ENCODE measurements at places on chromosomes 12 and 14.
A peak's percentile ranks its signal among the peaks of the same experiment; 100 is the strongest.

- no peaks in the 10 kb centered on the region for H3K36me3 ChIP-seq
- H3K4me1 ChIP-seq, result no peaks in the 10 kb centered on the region
- H3K27me3 ChIP-seq, result no peaks in the 10 kb centered on the region
- H3K4me3 ChIP-seq, result no peak overlapping the region
- no peak for DNase-seq
- H3K27ac ChIP-seq, result no peak overlapping the region
Observed at GRCh38 chr12:26297396-26298070, 102.2 kb downstream of the SSPN start.

- no peak overlapping the region for H3K4me3 ChIP-seq
- H3K4me1 ChIP-seq, result peaks cover 4% of the 10 kb centered on the region
- no peak for DNase-seq
- H3K36me3 ChIP-seq, result no peaks in the 10 kb centered on the region
- H3K27ac ChIP-seq, result peak overlapping the region; percentile 71
- H3K27me3 ChIP-seq, result no peaks in the 10 kb centered on the region
Observed at GRCh38 chr12:27747111-27747820, 32.8 kb upstream of the KLHL42 start.

- no peaks in the 10 kb centered on the region for H3K4me1 ChIP-seq
- no peaks in the 10 kb centered on the region for H3K36me3 ChIP-seq
- H3K27me3 ChIP-seq, result no peaks in the 10 kb centered on the region
- no peak for DNase-seq
Observed at GRCh38 chr12:58537278-58537677, 383.0 kb downstream of the LRIG3 start.

- H3K4me1 ChIP-seq, result peaks cover 9% of the 10 kb centered on the region
- H3K36me3 ChIP-seq, result peaks cover 9% of the 10 kb centered on the region
- no peak overlapping the region for H3K4me3 ChIP-seq
- DNase-seq, result no peak
- H3K27me3 ChIP-seq, result no peaks in the 10 kb centered on the region
- H3K27ac ChIP-seq, result no peak overlapping the region
Observed at GRCh38 chr14:69763761-69764510, 3.0 kb upstream of the SRSF5 start.

DNA sequence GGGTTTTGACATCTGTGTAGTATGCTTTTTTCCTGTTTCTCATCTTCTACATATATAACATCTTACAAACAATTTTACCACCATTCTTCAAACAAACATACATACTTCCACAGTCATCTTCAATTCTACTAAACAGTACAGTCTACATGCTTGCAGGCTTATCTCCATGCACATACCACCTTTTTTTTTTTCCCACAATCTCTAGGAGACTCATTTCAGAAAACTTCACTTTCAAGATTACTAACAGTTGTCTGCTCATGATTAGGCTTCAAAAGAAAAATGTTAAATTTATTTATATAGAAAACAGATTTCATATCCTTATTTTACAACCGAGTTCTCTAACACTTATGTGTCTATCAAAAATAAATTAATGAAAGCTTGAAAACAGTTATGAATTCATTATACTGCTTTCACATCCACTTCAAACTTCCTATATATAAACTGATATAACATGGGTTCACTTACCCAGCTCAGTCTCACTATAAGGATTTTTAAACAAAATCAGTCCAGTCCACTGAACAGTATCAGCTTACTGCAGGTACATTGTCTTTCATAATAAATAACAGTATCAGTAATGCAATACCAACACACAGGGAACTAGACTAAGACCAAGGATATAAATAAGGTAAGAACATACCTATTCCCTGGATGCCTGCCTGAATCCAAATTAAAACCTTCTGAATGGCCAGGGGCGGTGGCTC is 42.5 kb downstream of the LRP6 start:
- H3K4me1 ChIP-seq, result peaks cover 17% of the 10 kb centered on the region
- no peaks in the 10 kb centered on the region for H3K36me3 ChIP-seq
- no peak overlapping the region for H3K4me3 ChIP-seq
- H3K27me3 ChIP-seq, result no peaks in the 10 kb centered on the region
- H3K27ac ChIP-seq, result no peak overlapping the region

GRCh38 chr12:118398524-118398923 is 22.2 kb downstream of the SUDS3 start:
- no peak overlapping the region for H3K27ac ChIP-seq
- no peak for DNase-seq
- no peaks in the 10 kb centered on the region for H3K4me1 ChIP-seq
